HS-27A (cell line): ENCODE measurements at places on chromosomes 11 and 22.
A peak's percentile ranks its signal among the peaks of the same experiment; 100 is the strongest.

- DNase-seq: no peak
These were observed 57.6 kb downstream of the TNRC6B start for GRCh38 chr22:40235308-40235707.

GRCh38 chr11:35662061-35662648, 420 bp upstream of the TRIM44 start:
- no peak for DNase-seq

- no peak for DNase-seq
These were observed 780.2 kb downstream of the BRD1 start for GRCh38 chr22:49047447-49047846.

DNA sequence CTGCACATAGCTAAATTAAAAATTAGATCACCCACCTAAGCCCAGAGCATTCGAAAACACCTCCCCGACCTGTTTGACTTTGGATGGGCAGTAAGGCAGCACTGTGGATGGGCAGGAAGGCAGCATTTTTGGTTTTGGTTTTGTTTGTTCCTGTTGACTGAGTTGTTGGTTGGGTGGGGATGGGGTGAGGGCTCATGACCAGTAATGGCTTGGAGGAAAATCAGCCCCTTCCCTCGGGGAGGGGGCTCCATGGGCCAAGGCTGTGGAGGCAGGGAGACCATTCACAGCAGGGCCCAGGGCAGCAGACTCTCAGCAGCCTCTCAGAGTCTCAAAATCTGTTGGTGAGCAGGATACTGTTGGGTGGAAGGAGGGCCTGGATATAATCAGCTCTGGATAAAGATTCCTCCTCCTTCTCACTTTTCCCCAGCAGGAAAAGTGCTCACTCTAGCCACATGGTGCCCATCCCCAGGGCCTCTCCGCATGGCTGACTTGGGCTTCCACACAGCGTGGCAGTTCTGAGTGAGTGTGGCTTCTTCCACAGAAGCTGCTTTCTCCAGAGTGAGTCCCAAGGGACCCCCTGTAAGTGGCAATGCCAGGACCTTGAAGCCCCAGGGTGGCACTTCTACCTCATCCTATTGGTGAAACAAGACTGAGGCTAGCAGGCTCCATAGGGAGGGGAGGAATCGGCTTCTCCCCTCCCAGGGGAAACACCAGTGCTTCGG, 1491.2 kb downstream of the BRD1 start:
- DNase-seq: no peak

- DNase-seq: no peak
These were observed 20.0 kb downstream of the THY1 start for GRCh38 chr11:119403021-119403420.

DNA sequence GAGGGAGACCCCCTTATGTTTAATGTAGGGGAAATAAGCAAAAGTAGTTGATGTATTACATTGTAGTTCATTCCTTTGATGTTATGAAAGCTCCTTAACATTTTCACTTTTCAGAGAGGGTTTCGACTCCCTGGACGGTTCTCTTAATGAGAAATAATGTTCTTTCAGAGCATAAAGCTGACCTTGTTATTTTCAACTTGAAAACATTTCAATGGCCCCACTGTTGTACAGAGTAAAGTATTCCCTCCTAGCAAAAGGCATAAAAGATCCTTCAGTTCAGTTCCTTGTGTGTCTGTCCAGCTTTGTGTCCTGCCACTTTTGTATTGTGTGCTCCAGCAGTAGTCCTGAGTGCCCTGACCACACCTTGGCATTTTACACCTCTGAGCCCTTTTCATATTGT, 63.9 kb downstream of the UVRAG start:
- DNase-seq: no peak

DNA sequence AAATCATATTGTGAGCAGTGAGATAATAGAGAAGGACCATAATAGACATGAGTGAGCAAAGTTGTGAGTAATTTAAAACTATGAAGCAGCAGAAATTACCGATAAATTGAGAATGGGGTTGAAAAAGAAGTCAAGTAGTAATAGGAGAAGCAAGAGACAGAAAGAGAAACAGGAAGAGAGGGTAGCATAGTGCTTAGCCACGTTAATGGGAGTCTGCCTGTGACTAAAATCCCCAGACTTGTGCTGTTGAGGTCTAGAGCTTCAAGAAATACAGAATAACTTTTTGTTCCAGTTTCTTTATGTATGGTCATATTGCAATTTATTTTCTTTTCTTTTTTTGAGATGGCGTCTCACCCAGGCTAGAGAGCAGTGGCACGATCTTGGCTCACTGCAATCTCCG, 368.7 kb downstream of the METTL15 start:
- DNase-seq: no peak

DNA sequence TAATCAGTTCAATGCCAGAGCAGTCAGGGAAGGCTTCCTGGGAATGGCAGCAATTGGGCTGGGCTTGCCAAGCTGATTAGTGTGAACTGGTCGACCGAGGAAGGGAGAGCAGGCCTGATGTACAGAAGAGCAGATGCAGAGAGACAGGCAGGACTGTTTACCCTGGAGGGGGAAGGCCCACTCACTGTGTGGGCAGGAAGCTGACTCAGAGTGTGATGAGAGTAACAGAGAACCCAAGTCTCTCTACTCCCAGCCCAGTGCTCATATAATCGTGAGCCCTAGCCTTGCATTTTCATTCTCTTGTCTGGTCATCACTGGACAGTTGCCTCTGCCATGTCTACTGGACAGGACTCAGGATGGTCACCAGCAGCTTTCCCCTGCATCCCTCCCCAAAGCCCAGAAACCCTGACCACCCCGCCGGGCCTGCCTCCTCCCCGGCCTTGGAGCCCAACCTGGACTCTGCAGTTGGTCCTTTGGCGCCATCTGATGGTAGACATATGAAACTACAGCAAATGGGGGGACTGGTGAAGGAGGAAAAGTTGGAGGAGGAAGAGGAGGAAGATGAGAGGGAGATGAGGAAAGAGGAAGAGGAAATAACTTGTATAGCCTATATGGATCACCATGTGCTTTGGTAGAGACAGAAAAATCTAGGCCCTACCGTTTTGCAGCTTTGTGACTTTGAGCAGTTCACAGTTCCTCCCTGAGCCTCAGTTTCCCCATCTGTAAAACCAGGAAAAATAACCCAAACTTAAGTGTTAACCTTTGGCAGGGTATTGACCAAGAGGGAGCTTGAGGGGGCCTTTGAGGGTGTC, 43.4 kb upstream of the PRDM11 start:
- peak; percentile 81 for DNase-seq

GRCh38 chr11:62599901-62600300, 1.8 kb downstream of the MTA2 start:
- no peak for DNase-seq

- DNase-seq: no peak
These were observed 260.4 kb downstream of the ST3GAL4 start for GRCh38 chr11:126615845-126616244.

GRCh38 chr22:32584650-32585049, 110.0 kb downstream of the FBXO7 start:
- DNase-seq: no peak

DNA sequence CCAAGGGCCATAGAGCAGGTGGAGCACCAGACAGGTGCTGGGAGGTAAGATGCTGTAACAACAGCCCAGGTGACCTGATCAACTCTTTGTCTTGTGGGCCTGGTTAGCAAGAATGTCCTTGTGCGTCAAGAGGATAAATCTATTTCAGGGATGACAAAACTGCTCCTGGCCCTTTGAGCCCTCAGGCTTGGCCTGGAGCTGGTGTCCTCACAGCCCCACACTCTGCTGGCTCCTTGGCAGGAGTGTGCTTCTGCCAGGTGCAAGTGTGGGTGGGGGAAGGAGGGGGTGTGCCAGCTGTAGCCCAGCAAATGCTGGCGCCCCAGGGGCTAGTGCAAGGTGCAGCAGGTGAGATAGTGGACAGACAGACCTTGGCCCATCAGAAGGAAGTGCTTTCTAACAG, 19.5 kb downstream of the AMPD3 start:
- no peak for DNase-seq

GRCh38 chr11:5736396-5736795, at the start of gene OR56B1:
Gene OR56B1 (plus strand): TSS chr11:5736448. CDS start chr11:5736517, 69 bp downstream.
- DNase-seq: peak; percentile 45

GRCh38 chr11:120424185-120424969, 87.2 kb upstream of the GRIK4 start:
- DNase-seq: no peak

GRCh38 chr22:49726701-49727101, 101.0 kb downstream of the BRD1 start:
- DNase-seq: no peak

DNA sequence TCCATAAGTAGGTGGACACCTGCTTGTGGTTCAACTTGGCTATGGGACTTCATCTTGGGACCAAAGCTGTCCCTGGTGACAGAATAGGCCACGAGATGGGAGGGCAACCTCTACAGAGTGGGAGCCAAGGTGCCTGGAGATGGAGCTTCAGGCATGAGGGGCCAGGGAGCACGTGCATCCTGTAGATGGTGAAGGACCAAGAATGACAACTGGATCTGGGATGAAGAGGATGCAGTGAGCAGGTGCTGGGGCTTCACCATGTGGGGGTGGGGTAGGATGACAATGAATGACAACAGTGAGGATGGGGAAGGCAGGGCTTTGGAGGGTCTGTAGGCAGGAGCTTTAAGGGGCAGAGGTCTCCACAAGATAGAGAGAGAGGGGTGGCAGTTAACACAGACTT, 372.0 kb upstream of the B3GAT1 start:
- DNase-seq: no peak

DNA sequence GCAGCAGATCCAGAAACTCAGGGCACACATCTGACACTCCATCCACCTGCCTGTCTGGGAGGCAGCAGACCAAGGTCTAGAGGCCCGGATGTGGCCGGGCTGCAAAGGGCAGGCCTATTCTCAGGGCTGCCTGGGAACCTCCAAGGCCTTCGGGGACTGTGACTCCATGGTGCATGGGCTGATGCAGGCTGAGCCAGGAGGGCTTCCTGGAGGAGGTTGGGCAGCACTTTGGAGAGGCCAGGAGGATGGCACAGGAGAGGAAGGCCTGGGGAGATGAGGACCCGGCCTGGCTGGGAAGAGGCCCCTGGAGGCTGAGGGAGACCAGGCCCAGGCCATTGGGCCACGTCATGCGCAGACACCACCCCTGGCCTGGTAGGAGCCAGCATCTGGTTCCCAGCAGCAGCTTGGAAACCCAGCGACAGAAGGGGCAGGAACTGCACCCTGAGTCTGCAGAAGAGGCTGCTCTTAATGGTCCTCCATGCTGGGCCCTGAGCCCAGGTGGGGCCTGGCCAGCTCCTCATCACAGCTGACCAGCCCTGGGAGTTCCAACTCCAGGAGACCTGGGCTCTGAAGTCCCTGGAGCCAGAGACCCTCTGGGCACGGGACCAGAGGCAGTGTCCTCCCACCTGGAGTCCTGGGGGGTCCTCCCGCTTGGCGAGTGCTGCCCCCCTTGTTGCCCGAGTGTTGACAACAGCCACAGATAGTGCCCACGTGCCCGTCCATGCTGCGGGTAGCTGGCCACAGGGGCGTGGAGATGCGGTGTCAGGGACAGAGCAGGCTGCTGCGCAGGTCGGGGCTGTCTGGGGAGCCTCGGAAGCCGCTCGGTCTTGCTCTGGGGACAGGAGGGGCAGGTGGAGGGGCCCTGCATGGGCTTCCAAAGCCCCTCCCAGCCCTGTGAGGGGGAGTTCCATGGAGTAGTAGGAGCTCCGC, 5.5 kb downstream of the PHLDA2 start:
- DNase-seq: no peak

DNA sequence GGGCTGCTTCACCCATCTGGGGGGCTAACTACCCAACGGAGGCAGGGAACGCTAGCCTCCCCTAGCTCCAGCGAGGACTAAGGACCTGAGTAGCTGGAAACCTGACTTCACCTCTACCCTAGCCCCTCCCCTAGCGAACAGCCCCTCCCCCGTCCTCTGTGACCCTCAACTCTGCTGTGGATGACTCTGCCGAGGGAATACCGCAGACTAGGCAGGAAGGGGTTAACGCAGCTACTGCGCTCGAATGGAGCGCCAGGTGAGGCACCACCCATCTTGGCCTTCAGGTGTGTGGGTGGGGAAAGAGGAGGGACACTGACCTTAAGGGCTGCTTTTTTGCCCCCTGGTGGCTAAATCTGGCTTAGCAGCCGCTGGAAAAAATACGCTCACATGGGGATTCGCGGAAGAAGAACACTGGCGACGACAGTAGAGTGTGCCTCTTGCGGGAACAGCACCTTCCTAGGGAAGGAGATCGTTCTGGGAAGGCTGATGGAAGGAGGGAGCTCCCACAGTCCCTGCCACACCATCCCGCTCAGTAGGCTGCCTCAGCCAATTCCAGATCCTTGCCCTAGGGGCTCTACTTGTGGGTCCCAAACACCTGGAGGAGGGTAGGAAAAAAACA, 4.5 kb upstream of the BCL9L start:
- DNase-seq: no peak
